ENCODE measurements at places on chromosomes 1 and 21.

DNA sequence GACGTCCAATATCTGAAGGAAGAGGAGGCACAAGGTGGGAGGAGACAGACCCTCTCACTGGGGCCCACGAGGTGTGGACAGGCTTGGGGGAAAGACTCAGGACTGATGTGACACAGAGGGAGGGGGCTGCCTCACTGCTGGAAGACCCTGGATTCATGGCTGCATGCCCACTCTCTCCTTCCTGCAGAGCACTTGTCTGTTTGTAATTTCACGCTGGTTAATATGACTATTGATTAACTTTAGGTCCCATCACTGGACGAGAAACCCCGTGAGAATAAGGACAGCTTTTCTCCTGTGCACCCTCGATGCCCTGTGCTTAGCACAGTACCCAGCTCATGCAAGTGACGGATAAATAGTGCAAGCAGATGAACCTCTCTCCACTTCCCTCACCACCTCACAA is 35.1 kb downstream of the CACNA1S start:
- no peak for DNase-seq

DNA sequence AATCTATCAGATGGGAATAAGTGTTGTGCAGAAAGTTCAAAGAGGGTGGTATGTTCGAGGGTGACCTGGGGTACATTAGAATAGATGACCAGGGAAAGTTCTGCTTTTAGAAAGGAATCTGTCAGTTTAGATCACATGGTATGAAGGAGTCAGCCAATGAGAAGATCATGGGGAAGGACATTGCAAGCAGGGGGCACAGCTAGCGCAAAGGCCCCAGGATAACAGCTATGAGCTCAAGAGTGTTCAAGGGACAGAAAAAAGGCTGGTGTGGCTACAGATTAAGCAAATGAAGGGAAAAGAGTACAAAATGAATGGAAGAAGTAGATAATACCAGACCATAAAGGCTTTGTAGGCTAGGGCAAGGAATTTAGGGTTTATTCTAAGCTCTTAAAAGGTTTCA is 8.6 kb downstream of the LEPR start:
- no peak for DNase-seq

GRCh38 chr1:228150120-228150460 is 360 bp downstream of the GJC2 start:
- DNase-seq, result no peak

DNA sequence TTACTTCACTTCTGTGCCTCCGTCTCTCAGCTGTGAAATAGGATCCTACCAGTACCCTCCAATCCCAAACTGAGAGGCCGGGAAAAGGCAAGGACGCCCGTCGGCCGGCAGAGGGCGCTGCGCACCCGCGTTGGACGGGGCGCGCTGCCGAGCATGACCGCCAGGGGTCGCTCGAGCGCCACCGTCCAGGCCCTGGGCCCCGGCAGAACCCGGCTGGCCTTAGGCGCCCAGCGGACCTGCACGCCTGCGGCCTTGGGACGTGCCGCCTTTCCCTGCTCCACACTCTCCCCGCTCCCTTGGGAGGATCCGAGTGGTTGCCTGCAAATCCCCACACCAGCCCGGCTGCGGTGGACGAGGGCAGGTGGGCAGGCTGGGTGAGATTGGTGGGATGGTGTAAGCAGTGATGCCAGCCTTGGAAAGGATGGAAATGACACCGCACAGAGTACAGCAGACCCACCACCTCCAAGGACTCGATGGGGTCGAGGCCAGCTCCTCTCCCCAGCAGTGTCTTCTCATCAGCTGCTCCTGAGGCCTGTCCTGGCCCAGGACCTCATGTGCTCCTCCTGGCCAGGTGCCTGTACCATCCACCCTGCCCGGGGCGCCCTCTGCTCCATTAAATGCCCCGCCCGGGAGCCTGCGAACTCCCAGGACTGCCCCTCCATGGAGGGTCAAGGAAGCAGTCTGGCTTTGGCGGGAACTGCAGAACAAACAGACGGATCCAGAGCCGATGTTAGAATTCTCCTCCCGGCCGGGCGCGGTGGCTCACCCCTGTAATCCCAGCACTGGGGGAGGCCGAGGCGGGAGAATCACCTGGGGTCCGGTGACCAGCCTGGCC is 47.4 kb upstream of the LBR start:
- DNase-seq, result peak; percentile 73

DNA sequence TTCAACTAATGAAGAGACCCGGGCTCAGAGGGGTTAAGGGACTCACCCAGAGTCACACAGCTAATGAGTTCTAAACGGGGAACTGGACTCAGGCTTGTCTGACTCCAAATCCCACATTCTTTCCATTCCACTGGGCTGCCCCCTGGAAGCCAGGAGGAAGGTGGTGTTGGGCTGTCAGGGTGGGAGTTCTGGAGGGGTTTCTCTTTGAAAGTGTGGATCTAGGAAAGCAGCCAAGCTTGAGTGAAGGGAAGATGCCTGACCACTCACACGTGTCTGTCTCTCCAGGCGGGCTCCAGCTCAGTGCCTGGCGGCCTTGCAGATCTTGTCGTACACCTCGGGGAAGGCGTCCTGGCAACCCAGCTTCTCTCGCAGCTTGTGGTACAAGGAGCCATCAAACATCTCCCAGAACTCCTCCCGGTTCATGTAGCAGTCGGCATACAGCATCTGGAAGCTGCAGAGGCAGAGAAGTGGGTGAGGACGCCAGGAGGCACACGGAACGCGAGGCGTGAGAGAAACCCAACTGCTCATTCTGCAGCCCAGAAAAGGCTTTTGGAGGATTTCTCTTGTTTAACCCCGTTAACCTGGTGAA is 35.0 kb downstream of the DHCR24 start:
- DNase-seq, result no peak
